ENCODE measurements at places on chromosomes 4 and X. TPM values are rescaled to one million over a fixed set of nuclear protein-coding genes. Genes with fewer than 3 reads are reported as not detected.

DNA sequence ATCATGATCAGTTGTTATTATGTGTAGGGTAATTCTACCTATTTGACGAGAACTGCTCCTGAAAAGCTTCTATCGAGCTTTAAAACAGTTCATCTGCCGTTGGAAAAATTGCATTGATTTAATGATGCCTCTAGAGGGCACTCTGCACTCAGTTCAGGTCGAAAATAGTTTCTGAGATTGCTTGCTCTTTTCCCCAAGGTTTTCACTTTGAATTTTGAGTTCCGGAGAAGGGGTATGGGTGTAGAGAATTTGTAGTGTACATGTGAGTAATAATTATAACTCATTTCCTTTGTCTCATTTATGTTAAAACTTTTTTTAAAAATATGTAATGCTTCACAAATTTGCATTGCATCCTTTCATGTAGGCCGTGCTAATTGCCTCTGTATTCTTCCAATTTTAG is 28.4 kb upstream of the TNIP3 start:
- no peak overlapping the region for H3K27ac ChIP-seq
- no peaks in the 10 kb centered on the region for H3K36me3 ChIP-seq
- H3K4me1 ChIP-seq, result no peaks in the 10 kb centered on the region
- H3K4me3 ChIP-seq, result no peak overlapping the region

DNA sequence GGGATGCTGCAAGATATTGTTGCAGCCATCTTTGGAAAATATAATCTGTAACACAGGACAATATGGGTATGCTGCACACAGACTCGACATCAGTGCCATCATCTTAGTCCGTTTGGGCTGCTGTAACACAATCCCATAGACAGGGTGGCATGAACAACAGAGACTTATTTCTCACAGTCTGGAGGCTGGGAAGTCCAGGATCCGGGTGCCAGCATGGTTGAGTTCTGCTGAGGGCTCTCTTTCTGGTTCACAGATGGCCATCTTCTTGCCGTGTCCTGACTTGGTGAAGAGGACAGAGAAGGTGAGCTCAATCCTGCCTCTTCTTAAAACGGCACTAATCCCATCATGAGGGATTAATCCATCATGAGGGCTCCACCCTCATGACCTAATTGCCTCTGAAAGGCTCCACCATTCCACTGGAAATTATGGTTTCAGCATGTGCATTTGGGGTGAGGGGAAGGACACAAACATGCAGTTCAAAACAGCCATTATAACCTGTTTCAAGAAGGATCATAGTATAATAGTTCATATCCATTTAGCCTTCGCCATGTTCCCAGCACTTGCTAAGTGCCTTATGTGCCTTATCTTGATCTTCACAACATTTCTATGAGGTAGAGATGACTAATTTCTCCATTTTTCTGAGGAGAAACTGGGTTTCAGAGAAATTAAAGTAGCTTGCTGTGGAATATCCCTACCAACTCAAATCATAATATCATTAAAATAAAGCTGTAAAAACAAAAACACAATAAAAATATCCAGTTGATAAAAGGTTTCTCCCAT is 27.9 kb upstream of the SPP1 start:
- H3K36me3 ChIP-seq, result no peaks in the 10 kb centered on the region
- no peaks in the 10 kb centered on the region for H3K27me3 ChIP-seq
- H3K27ac ChIP-seq, result no peak overlapping the region
- no peak overlapping the region for H3K4me3 ChIP-seq
- H3K4me1 ChIP-seq, result no peaks in the 10 kb centered on the region

DNA sequence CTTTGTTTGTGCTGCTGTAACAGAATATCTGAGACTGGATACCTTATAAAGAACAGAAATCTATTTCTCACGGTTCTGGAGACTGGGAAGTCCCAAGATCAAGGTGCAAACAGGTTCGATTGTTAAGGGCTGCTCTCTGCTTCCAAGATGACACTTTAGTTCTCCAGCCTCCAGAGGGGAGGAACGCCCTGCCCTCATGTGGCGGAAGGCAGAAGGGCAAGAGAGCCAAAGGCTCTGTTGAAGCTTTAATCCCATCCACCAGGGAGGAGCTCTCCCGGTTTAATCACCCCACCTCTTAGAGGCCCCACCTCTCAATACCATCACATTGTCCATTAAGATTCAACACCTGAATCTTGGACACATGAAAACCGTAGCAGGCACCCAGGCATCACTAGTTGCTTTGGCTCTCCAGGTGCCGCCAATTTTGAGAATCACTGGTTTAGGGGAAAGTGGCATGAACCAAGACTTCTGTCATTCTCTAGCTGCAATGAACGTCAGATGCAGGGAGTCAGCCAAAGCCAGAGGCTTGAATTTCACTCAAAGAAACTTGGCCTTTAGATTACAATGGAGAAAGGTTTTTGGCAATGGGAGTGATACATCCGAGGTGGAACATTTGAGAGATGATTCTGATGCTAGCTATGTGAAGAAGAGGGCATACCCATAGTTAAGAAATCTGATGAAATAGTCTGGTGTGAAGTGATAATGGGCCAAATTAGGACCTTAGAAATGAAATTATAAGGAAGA is 15.7 kb downstream of the FHL1 start:
- no peak for DNase-seq
- no peaks in the 10 kb centered on the region for H3K27me3 ChIP-seq
- H3K36me3 ChIP-seq, result no peaks in the 10 kb centered on the region
- no peak overlapping the region for H3K4me3 ChIP-seq
- no peak overlapping the region for H3K27ac ChIP-seq

GRCh38 chr4:138555108-138555507 is 313.0 kb upstream of the SLC7A11 start:
- DNase-seq, result no peak
- no peak overlapping the region for H3K27ac ChIP-seq
- no peaks in the 10 kb centered on the region for H3K27me3 ChIP-seq
- no peaks in the 10 kb centered on the region for H3K4me1 ChIP-seq
- no peak overlapping the region for H3K4me3 ChIP-seq

- no peaks in the 10 kb centered on the region for H3K36me3 ChIP-seq
- DNase-seq, result no peak
- H3K4me1 ChIP-seq, result no peaks in the 10 kb centered on the region
- H3K4me3 ChIP-seq, result no peak overlapping the region
- H3K27ac ChIP-seq, result no peak overlapping the region
Measured at GRCh38 chr4:93183576-93183975, 645.0 kb upstream of the ATOH1 start.

- no peaks in the 10 kb centered on the region for H3K4me1 ChIP-seq
- H3K4me3 ChIP-seq, result no peak overlapping the region
- DNase-seq, result no peak
Measured at GRCh38 chrX:47529548-47529947, 31.5 kb upstream of the ARAF start.

DNA sequence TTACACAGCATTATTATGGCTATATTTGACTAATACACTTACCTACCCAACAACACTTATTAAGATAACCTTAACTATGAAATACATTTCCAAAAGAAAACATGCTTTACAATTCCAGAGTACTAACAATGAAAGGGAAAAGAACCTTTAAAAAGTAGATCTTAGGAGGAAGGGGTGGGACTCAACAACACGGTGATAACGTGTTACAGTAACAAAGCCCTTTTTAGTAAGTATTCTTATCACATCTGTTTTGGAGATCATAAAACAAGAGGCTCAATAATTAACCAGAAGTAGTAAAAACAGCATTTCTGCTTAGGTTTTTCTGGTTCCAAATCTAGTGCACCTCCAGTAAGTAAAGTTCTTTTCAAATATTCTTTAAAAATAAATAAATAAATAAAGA is 202.1 kb upstream of the SLC7A11 start:
- no peaks in the 10 kb centered on the region for H3K27me3 ChIP-seq
- no peaks in the 10 kb centered on the region for H3K36me3 ChIP-seq
- H3K4me3 ChIP-seq, result no peak overlapping the region
- no peak for DNase-seq
- no peak overlapping the region for H3K27ac ChIP-seq
- no peaks in the 10 kb centered on the region for H3K4me1 ChIP-seq

GRCh38 chr4:132218406-132218805 is 930.7 kb upstream of the PCDH10 start:
- H3K36me3 ChIP-seq, result no peaks in the 10 kb centered on the region
- no peak overlapping the region for H3K27ac ChIP-seq
- DNase-seq, result no peak
- H3K4me3 ChIP-seq, result no peak overlapping the region

STPG2 gene
- total RNA-seq, result 1.0 TPM

RHOXF2 gene
- total RNA-seq, result not detected

ENPEP gene
- total RNA-seq, result 0.71 TPM

RAB40A gene
- 0.19 TPM for total RNA-seq

PNMA6A gene
- total RNA-seq, result 0.84 TPM

Measured in pancreas (tissue), 10 donors.